ENCODE measurements at places on chromosomes 5 and 9. TPM values are rescaled to one million over a fixed set of nuclear protein-coding genes. Genes with fewer than 3 reads are reported as not detected.
A peak's percentile ranks its signal among the peaks of the same experiment; 100 is the strongest.

HRH2 gene
- polyA plus RNA-seq, result 0.14 TPM

PDE8B gene
- not detected for polyA plus RNA-seq

FANCG gene
- polyA plus RNA-seq, result 9.5 TPM

SLC34A3 gene
- polyA plus RNA-seq, result not detected

CCL27 gene
- polyA plus RNA-seq, result not detected

- DNase-seq, result no peak
These were observed 245.1 kb downstream of the FSTL4 start for GRCh38 chr5:133367071-133367786.

DNA sequence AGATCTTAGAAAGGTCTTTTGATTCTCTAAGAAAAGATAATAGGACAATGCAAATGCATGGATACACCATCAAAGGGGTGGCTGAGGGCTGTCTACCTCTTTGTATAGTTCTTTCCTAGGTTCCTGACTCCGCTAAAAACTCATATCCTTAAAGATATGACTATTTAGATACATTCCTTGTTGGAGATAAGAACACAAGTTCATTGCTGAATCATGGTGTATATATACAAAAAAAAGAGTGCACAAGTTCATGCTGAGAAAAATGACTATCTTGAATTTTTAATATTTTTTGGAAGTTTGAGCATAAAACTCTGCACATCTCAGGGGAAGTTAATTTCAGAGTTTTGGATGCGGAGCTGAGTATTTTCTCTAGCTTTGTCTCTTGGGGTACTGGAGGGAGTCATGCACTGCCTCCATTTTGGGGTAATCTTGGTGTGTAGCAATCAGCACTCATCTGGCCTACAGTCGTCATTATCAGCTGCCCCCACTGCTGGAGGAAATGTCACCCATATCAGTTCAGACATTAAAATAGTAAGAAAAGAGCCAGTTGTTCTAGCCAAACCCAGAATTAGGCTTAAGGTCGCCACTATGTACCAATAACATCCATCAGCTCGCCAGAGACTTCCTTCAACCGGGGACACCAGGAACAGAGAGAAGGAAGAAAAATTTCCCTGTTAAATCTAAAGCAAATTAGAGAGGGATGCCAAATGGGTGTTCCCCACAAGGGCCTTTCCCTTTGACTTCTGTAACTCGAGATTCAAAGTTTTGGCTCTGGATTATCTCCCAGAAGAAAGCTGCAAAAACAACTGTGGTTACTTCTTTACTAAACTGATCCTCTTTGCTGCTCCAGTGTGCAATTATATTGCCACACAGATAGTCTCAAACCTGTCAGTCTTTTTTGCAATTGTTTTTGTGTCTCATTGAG, 49.0 kb downstream of the PTTG1 start:
- DNase-seq, result no peak

GRCh38 chr5:69032009-69032408, 61.8 kb upstream of the SLC30A5 start:
- no peak for DNase-seq

GRCh38 chr9:125484350-125485282, 222.4 kb downstream of the MAPKAP1 start:
- DNase-seq, result no peak

- no peak for DNase-seq
These were observed 81.2 kb upstream of the TRIM32 start for GRCh38 chr9:116605904-116606341.

- DNase-seq, result no peak
These were observed 45.3 kb downstream of the SMARCA2 start for GRCh38 chr9:2060424-2060823.

DNA sequence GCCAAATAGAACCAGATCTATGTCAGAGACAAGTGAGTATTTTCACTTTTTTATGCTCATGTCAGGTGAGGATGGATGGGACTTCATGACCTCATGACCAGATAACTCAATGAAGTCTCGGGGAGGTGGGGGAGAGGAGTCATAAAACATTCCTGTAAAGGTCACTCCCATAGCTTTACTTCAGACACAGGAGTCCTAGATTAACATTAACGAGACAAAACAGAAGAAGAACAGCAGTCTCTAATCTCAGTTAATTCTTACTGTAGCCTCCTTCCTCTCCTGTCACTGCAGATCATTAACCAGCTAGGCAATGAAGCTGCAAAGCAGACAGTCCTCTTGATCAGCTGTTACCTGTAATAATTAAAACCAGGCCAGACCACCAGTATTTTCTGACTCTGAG, 11.2 kb downstream of the CRHBP start:
- no peak for DNase-seq

DNA sequence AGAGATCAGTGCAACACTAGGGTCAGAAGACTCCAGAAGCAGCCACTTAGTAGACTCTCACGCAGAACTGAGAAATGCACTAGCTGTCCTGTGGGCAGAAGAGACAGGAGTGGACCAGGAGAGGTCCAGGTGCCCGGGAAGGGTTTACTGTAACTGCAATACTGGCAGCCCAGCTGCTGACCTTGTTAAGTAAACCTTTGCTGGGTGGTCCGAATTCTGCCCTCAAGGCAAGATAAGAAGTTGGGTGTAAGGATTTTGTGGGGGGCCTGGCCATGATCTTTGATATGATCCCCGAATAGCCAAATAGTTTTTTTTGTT, 91.3 kb downstream of the PDE6A start:
- DNase-seq, result no peak

- DNase-seq, result peak; percentile 72
These were observed 7.1 kb downstream of the RAPGEF1 start for GRCh38 chr9:131732636-131733289.

- no peak for DNase-seq
These were observed 7.1 kb upstream of the PLK2 start for GRCh38 chr5:58466939-58467338.

DNA sequence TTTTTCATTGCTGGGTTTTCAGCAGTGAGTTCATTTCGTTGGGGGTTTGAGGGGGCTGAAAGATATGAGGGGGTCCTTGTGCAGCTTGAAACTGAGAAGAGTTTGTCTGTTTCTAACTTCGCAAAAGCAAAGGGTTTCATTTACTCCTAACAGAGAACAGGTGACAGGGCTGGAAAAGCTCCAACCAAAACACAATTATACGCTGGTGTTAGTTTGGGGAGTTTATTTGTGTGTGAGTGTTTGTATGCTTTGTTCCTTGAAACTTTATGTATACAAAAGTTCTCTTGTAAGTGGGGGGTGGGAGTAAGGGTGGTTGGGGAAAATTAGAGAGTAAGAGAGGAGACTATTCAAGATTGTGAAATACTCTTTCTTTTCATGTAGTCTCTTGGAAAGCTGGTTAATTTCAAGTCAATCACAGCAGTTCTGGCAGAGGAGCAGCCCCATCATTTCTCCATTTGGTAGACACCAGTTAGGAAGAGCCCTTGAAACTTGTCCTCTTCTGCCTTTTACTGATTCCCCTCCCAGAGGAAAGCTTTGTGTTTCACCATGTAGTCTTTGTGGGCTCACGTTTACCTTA, 881 bp downstream of the TNFAIP8 start:
- no peak for DNase-seq

DNA sequence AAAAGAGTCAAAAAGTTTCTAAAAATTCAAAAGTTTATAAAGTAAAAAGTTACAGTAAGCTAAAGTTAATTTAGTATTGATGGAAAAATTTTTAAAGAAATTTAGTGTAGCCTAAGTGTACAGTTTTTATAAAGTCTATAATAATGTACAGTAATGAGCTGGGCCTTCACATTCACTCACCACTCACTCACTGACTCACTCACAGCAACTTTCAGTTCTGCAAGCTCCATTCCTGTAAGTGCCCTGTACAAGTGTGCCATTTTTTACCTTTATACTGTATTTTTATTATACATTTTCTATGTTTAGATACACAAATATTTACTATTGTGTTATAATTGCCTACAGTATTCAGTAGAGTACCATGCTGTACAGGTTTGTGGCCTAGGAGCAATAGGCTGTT, 239.5 kb upstream of the MAP3K1 start:
- DNase-seq, result no peak

DNA sequence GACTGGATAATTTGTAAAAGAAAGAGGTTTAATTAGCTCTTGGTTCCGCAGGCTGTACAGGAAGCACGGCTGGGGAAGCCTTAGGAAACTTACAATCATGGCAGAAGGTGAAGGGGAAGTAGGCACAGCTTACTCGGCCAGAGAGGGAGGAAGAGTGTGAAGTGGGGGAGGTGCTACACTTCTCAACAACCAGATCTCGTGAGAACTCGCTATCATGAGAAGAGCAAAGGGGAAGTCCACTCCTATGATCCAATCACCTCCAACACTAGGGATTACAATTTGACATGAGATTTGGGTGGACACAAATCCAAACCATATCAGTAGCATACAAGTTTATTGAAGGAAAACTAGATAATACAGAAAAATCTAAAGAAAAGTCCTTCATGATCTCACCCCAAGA, 39.9 kb downstream of the NEURL1B start:
- DNase-seq, result no peak

Measured in immature natural killer cell (primary cell).